Stimulated activated CD8-positive, alpha-beta memory T cell treated with anti-CD3 and anti-CD28 coated beads, Interleukin-7, amount 100 ng/mL, for 24 hours (primary cell): ENCODE measurements at places on chromosomes 13 and 19.
A peak's percentile ranks its signal among the peaks of the same experiment; 100 is the strongest.

- DNase-seq, result no peak
Measured at GRCh38 chr19:2186071-2186846, 22.5 kb downstream of the DOT1L start.

DNA sequence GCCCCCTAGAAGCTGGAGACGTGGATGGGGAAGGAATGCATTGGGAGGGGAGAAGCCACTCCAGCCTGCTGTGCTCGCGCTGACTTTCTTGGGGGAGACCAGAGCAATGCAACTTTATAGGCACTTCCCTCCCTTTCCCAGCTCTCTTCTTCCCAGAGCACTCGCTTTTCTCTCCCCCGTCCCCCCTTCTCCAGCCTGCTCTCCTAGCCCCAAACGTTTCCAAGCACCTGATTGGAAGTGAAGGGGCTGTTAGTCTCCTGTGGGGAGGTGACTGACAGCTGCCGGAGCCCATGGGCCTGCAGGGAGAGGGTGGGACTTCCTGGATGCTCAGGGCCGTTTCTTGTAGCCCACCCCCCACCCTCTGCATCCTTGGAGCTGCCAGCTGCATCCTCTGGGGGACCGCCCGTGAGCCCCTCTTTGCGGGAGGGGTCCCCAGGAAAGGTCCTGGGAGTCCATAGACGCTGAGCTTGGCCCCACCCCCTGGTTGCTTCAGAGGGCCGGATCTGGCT lies 2.5 kb downstream of the HDGFL2 start:
- no peak for DNase-seq

GRCh38 chr13:75416327-75417011 lies 65.5 kb downstream of the TBC1D4 start:
- DNase-seq, result no peak

DNA sequence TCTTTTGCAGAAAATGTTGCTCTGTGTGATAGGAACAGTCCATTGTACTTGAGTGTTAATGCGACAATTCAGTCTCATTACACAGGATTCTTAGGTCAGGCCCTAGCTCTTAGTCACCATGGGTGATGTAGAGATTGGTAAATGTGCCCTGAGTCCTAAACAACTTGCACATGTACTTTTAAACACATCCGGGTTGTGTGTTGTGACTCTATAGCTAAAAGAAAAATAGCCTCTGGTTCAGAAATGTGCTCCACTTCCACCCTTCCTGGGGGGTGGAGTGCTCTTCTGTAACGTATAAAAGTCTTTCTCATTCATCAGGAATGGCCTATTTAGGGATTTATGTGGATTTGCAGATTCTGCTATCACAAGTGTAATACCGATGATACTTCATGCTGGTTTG lies 5.2 kb downstream of the SPATA13 start:
- no peak for DNase-seq

- no peak for DNase-seq
Measured at GRCh38 chr19:13521066-13521465, 14.8 kb upstream of the CACNA1A start.

- no peak for DNase-seq
Measured at GRCh38 chr19:33443638-33444561, 70.4 kb downstream of the CEBPG start.

- DNase-seq, result no peak
Measured at GRCh38 chr13:59806801-59807200, 356.9 kb downstream of the DIAPH3 start.

- DNase-seq, result no peak
Measured at GRCh38 chr13:47846886-47847285, 154.2 kb downstream of the SUCLA2 start.

DNA sequence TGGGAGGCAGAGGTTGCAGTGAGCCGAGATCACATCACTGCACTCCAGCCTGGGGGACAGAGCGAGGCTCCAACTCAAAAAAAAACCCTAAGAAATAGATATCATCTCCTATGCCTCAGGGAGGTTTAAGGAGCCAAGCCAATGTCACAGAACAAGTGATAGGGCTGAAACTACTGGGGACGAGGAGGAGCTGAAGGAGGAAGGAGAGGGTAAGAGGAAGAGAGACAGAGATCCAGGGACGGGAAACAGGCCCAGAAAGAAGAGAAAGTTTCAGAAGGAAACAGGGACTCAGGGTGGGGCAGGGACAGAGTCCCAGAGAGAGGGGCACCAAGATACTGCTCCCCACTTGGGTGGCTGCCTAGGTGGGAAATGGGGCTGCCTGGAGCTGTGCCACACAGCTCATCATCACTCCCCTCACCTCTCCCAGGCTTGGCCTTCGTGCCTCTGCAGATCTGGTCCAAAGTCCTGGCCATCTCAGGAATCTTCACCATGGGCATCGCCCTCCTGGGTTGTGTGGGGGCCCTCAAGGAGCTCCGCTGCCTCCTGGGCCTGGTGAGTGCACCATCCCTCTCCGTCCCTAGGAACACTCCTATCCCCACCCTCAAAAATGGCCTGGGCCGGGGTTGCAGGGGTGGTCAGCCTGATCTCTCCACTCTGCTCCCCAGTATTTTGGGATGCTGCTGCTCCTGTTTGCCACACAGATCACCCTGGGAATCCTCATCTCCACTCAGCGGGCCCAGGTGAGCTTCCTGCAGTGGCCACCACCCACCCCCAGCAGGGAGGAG lies 1.5 kb downstream of the CD37 start:
- DNase-seq, result no peak

DNA sequence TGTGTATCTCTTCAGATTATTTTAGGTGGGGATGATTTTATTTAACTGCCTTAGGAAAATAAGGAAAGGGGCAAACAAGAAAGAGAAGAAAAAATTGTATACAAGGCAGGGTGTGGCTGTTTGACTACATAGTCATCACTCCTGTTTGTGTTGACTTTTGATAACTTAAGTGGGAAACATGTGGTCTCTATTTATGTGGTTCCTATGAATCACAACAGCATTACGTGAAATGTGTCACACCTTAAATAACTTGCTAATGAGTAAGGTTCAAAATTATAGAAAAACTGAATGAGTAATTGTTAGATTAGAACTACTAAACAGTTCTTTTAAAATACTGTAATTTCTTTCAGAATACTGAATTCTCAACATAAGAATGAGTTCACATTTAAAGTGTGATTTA lies 69.3 kb downstream of the LMO7 start:
- DNase-seq, result no peak

GRCh38 chr19:49593233-49594113 lies 2.5 kb downstream of the PRR12 start:
- DNase-seq, result peak; percentile 92

GRCh38 chr13:29954082-29955028 lies 103.9 kb upstream of the UBL3 start:
- no peak for DNase-seq

- DNase-seq, result no peak
Measured at GRCh38 chr13:19561585-19561984, 253 bp upstream of the TPTE2 start.

DNA sequence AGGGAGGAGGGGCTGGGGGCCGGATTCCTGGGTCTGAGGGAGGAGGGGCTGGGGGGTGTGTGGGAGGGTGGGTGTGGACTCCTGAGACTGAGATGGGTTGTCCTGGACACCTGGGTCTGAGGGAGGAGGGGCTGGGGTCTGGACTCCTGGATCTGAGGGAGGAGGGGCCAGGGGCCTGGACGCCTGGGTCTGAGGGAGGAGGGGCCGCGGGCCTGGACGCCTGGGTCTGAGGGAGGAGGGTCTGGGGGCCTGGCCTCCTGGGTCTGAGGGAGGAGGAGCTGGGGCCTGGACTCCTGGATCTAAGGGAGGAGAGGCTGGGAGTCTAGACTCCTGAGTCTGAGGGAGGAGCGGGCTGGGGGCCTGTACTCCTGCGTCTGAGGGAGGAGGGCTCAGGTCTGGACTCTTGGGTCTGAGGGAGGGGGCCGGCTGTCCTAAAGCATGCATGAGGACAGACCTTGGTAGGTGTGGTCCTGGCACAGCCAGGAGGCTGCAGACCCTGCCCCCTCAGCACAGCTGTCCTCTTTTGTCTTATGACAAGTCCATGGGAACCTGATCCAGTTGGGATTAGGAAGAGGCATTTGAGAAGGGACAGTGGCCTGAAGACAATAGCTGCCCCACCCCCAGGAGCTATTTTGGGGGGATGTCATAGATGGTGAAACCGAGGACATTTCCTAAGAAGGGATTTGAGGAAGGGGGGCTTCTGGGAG lies 1.3 kb downstream of the TNNT1 start:
- DNase-seq, result no peak

- no peak for DNase-seq
Measured at GRCh38 chr19:51166846-51167490, 24.9 kb downstream of the SIGLEC7 start.

GRCh38 chr13:72469906-72470305 lies 257.5 kb downstream of the MZT1 start:
- no peak for DNase-seq

DNA sequence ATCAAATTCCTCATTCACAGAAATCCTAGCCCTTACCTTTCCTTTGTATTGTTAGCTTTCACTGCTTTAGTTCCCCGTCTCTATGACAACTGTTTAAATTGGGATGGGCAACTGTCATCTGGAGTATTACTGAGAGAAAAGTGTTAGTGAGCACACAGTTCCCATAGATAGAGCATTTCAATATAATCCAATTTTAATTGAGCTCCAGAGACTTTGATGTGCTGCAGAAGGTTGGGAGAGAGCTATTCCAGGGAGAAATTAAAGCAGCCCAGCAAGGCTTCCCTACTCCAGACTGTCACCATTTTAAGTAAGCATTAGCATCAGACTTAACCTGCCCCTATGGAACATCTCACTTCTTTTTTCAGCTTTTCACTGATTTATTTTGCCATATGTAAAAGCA lies 55.0 kb upstream of the MAB21L1 start:
- no peak for DNase-seq

- DNase-seq, result no peak
Measured at GRCh38 chr19:940591-941291, 14.9 kb downstream of the ARID3A start.

- no peak for DNase-seq
Measured at GRCh38 chr13:34308725-34309124, 490.8 kb downstream of the RFC3 start.

DNA sequence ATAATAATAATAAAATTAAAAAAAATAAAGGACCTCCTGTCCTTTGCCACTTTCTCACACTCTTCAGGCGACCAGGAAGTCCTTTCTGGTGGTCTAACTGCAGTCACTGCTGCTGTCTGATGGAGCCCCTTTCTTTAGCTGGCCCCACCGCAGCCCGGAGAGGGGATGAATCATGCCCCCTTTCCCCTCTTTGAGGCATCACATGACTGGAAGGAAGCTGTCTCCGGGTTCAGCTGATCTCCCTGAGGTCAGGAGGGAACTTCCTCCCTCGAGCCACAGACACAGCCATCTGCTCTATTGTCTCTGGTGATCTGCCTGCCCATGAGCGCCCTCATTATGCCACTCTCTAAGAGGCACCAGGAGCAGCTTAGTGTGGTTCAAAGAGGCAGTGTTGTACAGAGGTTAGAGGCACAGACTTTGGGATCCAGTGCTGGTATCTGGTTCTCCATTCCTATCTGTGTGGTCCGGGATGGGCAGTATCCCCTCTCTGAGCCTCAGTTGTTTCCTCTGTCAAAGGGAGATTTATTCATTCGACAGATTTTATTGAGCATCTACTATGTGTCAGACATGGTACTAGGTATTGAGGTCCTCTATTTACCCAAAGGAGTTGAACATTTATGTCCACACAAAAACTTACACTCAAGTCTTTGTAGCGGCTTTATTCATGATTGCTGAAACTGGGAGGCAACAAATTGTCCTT lies 30.0 kb downstream of the VAV1 start:
- peak; percentile 53 for DNase-seq

DNA sequence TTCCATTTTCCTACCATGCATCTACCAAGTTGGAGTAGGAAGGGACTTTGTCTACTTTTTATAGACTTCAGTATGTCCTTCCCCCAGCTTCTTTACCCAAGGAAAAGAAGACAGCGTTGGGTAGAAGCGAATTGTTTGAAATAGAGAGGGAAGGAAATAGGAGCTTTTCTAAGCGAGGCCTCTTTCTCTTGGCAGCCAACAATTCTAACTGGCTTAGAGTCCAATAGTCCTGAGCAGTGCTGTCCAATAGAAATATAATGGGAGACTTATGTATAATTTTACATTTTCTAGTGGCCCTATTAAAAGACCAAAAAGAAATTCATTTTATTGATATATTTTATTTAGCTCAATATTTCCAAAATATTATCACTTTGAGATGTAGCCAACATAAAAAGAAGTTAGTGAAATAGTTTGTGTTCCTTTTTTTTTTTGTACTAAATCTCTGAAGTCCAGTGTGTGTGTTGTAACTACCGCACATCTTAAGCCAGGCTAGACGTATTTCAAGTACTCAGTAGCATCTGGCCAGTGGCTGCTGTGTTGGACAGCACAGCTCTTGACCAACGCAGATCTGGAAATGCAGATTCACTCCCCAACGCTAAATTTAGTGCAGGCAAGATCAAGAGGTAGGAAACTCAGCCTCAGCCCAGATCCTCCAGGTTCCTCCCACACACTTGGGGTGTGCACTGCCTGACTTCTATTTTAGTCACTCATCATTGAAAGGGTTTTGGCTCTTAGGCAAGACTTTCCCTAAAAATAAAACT lies 179.2 kb downstream of the SHISA2 start:
- no peak for DNase-seq

GRCh38 chr13:34750078-34750931 lies 191.8 kb upstream of the NBEA start:
- DNase-seq, result no peak

- DNase-seq, result no peak
Measured at GRCh38 chr13:81487151-81487550, 1146.2 kb upstream of the SPRY2 start.

- DNase-seq, result no peak
Measured at GRCh38 chr13:20848203-20848602, 54.3 kb downstream of the XPO4 start.

DNA sequence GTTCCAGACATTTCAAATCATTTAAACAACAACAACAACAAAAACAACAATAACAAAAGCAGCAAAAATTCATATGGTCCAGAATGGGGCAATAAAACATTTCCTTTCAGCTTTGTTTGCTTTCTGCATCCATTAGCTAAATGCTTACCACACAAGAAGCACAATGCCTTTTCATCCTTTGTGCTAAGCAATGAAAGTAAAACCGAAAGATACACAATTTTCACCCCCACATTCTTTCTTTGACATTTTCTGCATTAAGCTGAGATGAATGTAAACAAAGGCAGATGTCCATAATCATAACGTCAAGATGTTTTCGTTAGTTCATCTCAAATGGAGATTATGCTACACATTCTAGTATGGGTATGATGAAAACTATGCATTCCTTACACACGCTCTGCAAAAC lies 568.5 kb downstream of the SLITRK6 start:
- DNase-seq, result no peak
